Left kidney (tissue), 8 donors: ENCODE measurements at places on chromosomes 6 and 20.

- no peak for DNase-seq
Measured at GRCh38 chr6:153842491-153842890, 196.5 kb upstream of the OPRM1 start.

- DNase-seq: peak; percentile 61
Measured at GRCh38 chr6:106799031-106799894, 169.9 kb downstream of the QRSL1 start.

DNA sequence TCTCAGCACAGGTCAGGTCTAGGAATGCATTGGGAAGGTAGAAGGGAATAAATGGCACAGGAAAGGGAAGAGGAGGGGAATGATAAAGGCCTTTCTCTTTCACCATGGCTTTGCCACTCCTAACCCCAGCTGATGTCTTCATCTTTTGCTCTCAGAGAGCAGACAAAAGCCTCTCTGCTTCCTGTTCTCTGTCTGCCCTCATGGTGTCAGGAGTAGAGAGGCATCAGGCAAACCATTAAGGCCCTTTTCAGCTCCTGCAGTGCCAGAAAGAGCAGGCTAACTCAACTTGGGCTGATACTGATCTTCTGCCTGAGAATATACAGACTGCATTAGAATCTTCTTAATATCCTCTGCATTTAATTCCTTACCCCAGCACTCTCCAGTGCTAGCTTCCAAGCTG lies 48.0 kb upstream of the STXBP5 start:
- no peak for DNase-seq

DNA sequence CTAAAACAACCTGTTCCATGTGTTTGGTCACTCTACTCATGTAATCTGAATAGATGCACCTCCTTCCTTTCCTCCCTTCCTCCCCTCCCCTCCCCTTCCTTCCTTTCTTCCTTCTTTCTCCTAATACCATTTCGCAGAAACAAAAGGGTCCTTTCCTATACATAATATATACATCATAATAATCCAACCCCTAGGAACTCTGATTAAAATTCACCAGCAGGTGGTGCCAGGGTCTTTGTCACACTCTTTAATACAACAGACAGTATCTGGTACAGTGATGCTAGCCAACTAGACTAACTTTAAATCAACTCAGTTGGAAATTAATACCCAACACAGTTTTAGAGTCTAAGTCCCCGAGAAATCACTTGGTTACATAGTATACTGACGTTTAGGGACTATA lies 181.2 kb upstream of the SHLD1 start:
- peak; percentile 61 for DNase-seq

GRCh38 chr6:118324116-118324515 lies 224.0 kb upstream of the PLN start:
- DNase-seq: no peak

DNA sequence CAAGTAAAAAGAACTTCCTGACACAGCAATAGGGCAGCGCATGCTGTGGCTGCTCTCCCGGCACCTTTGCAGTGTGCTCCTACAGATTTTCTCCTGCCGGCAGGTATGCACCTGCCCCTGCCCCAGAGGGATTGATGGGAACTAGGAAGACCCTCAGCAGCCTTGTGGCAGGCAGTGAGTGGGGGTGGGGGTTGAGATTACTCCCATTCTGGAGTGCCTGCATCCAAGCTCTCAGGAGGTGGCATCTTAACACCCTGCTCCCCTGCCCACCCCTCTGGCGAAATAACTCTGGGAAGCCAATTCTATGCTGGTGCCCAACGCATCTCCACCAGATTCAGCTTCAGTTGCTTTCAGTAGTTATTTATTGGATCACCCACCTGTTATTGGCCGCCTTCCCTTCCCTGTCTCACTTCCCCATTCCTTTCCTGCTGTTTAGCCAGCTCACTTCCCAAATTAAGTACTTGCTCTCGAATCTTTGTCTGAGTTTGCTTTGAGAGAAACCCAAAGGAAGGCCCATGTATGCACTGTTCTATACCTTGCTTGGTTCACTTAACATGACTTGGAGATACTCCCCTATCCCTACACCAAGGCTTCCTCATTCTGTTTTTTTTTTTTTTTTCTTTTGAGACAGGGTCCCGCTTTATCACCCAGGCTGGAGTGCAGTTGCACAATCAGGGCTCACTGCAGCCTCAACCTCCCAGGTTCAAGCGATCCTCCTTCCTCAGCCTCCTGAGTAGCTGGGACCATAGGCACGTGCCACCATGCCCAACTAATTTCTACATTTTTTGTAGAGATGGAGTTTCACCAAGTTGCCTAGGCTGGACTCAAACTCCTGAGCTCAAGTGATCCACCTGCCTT lies 29.3 kb upstream of the SLC23A2 start:
- no peak for DNase-seq

- DNase-seq: no peak
Measured at GRCh38 chr6:76510489-76510888, 438.0 kb upstream of the IMPG1 start.
